ENCODE measurements at places on chromosomes 1 and 21. TPM values are rescaled to one million over a fixed set of nuclear protein-coding genes. Genes with fewer than 3 reads are reported as not detected.

CLCA4 gene
- total RNA-seq: 0.40 TPM

GOLT1A gene
- not detected for total RNA-seq

DUSP12 gene
- 32.4 TPM for total RNA-seq

FCRL6 gene
- total RNA-seq: not detected

ALDH9A1 gene
- 89.6 TPM for total RNA-seq

GABRD gene
- total RNA-seq: not detected

MYOM3 gene
- 0.13 TPM for total RNA-seq

LCK gene
- total RNA-seq: not detected

KRTAP13-2 gene
- total RNA-seq: not detected

ANGPTL3 gene
- total RNA-seq: not detected

KCNN3 gene
- 0.13 TPM for total RNA-seq

GBP6 gene
- not detected for total RNA-seq

NGF gene
- total RNA-seq: 7.7 TPM

LRRN2 gene
- not detected for total RNA-seq

TNNT2 gene
- total RNA-seq: not detected

NID1 gene
- total RNA-seq: 49.8 TPM

ADORA3 gene
- total RNA-seq: 0.06 TPM
